ENCODE measurements at places on chromosomes 1 and 21.
A peak's percentile ranks its signal among the peaks of the same experiment; 100 is the strongest.

DNA sequence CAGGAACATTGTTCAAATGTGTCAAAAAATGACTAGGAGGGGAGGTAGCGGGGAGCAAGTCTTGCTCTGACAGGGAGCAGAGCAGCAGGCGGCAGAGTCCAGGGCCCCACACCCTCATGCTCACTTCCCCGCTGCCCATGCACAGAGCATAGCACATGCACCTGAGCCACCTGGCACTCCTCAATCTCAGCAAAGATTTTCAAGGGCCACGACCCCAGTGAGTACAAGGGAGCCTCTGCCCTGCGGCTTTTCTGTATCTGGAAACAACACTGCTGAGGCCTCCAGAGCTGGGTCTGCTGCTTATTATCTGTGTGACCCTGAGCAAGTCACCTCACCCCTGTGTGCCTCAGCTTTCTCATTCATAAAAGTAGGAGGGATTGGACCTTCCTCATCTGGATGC, 1.1 kb upstream of the GJB3 start:
- no peak for DNase-seq

DNA sequence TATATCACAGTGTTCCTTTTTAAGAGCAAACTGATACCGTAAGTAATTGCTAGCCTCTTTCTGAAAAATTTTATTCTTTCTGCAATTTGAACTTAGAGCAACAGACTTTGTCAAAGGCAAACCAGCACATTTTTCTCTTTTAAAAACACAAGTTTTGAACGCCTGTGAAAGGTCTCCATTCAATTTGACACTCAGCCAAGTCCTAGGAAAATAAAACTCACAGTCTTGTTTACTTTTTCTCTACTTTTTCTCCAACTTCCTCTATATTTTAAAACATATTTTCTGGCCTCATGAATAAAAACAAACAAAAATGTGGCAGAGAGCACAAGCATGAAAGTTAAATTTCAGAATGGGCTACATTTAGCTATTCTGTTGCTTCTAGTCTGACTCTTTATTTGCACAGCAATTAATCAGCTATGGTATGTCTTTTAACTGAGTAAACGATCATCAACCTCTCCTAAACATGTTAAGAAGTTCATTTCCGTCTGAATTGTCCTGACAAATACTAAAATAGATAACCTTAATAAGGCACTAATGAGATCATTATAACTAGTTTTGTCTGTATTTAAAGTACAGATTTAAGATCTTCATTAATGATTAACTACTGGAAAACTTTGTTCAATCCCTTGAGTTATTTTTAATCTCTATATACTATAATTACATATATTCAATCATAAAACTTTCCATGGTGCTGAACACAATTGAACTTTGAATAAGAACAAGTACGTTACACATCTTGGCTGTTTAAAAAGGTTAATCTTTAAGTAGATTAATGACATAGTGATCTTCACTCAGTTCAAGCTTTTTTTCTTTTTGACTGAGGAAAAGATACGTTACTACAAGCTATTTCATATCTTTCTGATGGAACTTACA, 550.6 kb downstream of the PTBP2 start:
- DNase-seq = no peak

DNA sequence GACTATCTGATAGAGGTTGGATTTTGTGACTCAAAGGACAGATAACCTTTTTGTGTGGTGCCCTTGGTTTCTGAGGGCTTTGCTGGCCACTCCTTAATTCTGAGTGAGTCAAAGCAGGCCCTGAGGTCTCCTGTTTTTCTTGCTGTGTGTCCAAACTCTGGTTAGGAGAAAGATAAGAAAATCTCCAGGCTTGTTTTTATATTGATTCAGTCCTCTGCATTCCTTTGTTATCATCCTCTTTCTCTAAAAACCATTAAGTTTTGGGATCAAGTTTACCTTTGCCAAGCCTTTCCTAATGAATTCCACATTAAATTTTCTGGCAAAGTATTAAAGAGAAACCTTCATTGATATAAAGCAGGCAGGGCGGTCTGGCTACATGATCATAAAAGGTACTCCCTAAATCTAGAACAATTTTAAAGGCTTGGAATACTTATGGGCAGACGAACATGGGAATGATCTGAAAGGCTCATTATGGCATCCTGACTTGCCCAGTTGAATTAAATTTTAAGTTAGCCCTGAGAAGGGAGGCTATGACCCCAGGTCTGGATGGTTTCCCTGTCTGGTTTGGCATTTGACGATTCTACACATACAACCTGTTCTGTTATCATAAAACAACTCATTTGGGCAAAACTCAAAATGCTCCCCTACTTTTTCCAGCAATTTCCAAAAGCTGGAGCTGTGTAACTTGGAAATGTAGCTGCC, 20.8 kb downstream of the ZBTB8B start:
- DNase-seq = no peak

GRCh38 chr1:237542525-237543418, 347.9 kb downstream of the ZP4 start:
- no peak for DNase-seq

- DNase-seq = no peak
Measured at GRCh38 chr1:224497714-224498573, 63.3 kb upstream of the WDR26 start.

GRCh38 chr1:208239473-208240381, 4.5 kb downstream of the PLXNA2 start:
- no peak for DNase-seq

DNA sequence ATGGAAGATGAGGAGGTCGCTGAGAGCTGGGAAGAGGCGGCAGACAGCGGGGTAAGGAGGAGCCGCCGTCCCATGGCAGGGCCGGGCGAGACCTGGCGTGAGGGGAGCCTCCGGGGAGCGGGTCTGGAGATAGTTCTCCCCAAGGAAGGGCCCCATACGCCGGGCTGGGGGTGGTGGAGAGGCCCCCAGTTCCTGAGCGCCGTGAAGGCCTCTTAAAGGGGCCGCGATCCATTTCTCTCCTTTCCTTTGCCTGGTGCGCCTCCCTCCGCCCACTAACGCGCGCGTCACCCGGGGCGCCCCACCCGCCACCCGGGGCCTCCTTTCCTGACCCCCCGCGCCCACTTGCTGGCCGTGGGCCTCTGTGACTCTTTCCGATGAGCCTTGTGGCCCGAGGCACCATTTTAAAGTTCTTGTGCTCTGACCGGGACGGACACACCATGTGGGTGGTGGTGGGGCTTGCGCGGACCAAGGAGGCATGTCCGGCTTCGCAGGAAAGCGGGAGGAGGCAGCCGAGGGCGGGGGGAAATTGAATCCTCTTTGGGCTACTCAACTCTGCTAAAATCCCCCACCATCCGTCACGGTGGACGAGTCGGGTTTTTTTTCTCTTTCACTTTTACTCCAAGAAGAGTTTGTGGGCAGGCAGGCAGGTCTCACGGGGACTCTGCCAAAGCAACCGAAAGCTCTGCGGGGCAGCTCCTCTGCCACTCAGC, 371 bp downstream of the SZRD1 start:
- peak; percentile 61 for DNase-seq

DNA sequence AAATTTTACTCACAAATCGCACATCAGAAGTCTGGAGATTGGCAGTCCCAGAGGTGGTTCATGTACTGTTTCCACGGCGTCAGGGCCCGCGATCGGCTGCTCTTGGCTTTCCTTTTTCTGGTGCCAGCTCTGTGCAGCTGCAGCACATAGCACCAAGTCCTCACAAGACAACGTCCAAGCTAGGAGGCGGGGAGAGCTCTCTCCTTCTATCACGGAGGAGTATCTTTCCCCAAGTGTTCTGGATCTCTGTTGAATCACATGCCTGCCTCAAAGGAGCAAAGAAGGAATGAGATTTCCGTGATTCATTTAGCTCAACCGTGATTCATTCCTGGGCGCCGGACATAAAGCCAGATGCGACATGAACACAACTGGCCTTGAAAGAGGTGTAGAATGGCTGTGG, 25.5 kb downstream of the MT1HL1 start:
- no peak for DNase-seq

DNA sequence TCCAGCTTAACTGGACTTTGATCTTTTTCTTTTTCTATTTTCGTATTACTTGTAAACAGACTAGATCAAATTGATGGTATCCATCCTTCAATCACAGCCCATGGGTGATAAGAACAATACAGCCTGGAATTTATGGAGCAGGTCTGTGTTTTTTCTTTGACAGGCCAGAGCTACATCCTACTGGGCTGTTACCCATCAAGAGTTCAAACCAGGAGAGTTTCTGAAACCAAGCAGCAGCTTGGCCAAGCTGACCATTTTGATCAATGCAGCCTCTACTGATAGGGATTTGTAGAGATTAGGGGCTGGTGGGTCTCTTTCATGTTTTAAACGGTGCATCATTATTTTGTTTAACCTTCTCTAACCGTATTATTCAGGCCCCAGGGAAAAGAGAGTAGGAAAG, 24.3 kb upstream of the CCDC190 start:
- no peak for DNase-seq

DNA sequence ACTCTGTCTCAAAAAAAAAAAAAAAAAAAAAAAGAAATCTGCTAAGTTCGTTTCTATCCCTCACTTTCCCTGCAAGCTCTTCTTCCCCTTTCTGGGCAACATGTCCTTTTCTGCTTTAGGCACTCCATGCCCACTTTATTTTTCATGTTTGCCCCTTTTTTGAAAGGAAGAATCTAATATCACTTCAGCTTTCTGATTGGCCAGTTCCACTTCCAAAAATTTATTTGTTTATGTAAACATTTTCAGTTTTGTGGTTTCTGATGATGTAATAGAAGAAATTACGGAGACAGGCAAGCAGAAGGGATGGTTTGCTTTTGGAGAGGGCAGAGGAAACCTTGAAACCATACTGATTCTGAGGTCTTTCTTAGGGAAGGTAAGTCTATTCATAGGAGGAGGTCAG, 15.1 kb downstream of the IFNAR1 start:
- no peak for DNase-seq

- peak; percentile 98 for DNase-seq
Measured at GRCh38 chr1:235504494-235505222, 406 bp upstream of the B3GALNT2 start.

- no peak for DNase-seq
Measured at GRCh38 chr1:56524263-56524662, 55.1 kb downstream of the PLPP3 start.

- DNase-seq = no peak
Measured at GRCh38 chr1:62716397-62716796, 28.2 kb upstream of the DOCK7 start.

DNA sequence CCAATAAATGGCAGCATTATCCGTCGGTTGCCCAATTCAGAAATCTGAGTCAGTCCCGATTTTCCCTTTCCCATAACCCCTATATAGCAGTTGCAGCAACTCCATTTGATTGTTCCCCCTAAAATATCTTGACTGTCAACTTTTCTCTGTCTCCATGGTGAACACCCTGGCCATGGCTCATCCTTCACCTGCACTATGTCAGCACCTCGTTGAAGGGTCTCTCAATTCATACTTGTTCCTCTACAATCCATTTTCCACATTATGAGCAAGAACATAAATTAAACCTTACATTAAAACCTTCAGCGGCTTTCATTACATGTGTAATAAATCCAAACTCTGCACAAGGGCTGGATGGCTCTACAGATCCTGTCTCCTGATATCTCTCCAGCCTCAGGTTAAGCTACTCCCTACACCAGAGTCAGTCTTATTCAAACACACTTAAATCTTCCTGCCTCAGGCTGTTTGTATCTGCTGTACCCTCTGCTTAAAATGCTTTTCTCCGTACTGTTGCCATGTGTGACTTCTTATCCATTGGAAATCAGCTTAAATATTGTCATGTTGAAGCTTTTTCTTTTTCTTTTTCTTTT, 87.3 kb downstream of the BACH1 start:
- DNase-seq = no peak

DNA sequence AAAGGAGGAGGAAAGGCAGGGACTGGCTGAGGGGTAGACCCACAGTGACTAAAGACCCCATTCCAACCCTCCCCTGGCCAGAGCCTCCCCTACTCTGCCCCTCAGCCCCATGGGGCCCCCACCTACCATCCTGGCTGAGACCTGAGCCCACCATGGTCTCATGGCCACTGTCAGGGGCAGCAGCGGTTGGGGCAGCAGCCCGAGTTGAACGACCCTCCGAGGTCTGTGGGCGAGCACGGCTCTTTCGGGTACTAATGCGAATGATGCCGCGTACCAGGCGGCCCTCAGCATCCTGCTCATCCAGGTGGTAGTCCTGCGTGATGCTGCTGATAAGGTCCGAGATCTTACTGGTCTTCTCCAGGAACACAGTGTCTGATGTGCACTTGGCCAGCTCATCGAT, 9.1 kb downstream of the KDF1 start:
- no peak for DNase-seq

GRCh38 chr1:162954824-162955223, 93.8 kb upstream of the CCDC190 start:
- DNase-seq = no peak

DNA sequence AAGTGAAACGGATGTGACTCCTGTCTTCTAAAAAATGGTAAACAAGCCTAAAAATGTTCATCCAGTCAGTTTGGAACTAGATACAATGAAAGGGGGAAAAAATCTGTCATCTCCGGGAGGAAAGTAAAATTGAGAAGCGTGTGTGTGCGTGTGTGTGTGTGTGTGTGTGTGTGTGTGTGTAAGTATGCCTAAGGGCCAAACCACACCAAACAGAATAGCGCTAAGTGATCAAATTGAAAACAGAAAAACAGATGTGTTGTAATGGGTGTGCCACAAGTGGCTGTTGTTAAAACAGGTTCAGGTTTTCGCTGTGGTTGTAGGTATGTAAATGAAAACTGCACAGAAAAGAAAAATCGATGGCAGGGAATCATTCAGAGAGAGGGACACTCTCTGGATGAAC, 106.7 kb downstream of the RNF220 start:
- DNase-seq = no peak

DNA sequence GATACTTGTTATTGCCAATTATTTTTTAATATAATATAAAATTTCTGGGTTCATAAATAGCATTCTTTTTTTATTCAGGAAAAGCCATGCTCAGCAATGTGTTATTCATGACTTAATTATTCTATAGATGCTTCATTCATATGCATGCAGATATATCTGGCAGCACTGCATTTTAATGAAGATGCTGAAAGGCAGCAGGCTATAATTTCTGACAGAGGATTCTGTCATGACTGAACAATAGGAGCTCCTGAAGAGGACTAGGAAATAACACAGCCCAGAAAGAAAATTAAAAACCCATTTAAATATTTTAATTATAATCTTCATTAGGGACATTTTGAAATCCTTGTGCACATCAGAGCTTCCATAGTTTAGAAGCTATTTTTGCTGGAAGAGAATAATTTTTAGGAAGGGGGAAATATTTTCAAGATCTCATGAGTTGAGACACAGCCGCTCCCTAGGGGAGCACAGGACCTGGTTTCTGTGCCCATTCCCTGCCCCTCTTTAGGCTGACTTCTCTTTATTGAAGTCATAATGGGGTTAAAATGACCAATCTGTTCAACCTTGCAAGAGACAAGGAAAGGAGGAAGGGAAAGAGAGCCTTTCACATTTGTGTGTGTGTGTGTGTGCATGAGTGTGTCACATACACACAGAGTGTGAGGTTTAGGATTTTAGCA, 83.9 kb downstream of the RPE65 start:
- no peak for DNase-seq

GRCh38 chr1:23100074-23100748, 68.4 kb downstream of the LUZP1 start:
- peak; percentile 86 for DNase-seq

DNA sequence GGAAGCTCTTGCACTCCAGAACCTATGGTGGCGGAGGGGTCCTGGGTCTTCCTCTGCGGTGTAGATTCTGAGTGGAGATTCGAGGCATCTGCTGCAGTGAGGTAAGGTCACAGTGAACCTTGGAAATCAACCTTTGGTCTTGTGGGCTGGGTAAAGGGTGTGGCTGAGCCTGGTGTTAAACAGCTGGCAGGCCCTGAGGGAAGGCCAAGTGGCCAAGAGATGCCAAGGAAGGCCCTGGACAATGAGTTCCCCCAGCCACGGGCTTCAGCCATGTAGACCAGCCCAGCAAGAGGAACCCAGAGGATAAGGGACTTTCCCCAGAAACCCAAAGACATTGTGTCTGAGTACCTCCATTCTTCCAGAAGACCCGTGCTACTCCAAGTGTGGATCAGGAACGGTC, 137.2 kb upstream of the ETS2 start:
- DNase-seq = no peak

Measured in AG04450 (cell line).